LNCaP clone FGC (cell line): ENCODE measurements at places on chromosomes 1 and 21.

DNA sequence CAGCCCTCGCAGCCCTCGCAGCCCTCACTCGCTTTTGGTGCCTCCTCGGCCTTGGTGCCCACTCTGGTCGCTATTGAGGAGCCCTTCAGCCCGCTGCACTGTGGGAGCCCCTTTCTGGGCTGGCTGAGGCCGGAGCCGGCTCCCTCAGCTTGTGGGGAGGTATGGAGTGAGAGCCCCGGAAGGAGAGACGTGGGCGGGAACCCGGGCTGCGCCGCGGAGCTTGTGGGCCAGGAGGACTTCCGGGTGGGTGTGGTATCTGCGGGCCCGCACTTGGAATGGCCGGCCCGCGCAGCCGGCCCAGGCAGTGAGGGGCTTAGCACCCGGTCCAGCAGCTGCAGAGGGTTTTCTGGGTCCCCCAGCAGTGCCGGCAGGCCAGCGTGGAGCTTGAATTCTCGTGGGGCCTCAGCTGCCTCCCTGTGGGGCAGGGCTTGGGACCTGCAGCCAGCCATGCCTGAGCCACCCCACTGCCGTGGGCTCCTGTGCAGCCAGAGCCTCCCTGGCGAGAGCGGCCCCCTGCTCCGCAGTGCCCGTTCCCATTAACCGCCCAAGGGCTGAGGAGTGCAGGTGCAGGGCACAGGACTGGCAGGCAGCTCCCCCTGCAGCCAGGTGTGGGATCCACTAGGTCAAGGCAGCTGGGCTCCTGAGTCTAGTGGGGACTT, 9.9 kb upstream of the CFHR2 start:
- no peak for DNase-seq

GRCh38 chr1:158961178-158961577, 29.8 kb downstream of the PYHIN1 start:
- no peak for DNase-seq

DNA sequence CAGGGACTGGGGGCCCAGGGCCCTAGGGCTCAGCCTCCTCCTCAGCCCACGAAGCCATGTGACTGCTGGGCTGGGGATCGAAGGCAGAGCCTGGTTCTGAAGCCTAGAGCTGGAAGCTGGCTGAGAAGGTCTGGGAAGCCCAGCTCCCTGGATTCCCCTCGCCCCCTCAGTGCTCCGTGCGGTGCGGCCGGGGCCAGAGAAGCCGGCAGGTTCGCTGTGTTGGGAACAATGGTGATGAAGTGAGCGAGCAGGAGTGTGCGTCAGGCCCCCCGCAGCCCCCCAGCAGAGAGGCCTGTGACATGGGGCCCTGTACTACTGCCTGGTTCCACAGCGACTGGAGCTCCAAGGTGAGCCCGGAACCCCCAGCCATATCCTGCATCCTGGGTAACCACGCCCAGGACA, 9.1 kb downstream of the ADAMTSL4 start:
- DNase-seq: no peak

- DNase-seq: peak; percentile 23
Observed at GRCh38 chr1:114033216-114033706, 54.0 kb downstream of the OLFML3 start.

DNA sequence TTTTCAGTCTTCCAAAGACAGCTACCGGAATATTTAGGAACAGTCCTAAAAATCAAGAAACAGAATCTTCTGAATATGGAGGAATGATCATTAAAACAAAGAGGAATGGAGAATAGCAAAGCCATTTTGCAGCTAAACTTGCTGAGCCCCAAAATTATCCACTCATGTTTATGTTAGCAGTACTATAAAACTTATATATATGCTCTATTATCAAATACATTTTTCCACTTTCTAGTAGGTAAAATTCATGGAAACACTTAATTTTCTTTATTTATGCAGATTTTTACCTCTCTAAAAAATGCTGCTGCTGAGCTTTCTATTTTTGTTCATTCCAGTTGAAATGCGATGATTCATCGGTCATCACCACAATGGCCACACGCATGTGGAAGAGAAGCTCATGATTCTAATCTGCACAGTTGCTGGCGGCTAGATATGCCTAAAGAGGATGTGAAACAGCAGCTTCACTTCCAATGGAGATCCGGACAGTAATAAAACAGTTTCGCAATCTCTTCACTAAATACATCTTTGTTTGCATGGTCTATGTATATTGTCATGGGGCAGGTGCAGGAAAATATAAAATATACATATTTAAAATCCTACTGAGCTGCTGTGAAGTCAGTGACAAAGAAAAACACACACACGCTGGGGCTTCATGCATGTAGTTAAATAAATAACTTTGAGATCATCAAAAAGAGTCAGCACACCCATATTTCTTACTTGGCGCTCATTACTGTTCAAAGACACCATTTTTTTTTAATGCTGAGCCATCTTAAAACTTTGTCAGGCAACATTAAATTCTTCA, 292.2 kb downstream of the SMYD3 start:
- peak; percentile 22 for DNase-seq

- DNase-seq: no peak
Observed at GRCh38 chr21:36310016-36310415, 10.0 kb upstream of the MORC3 start.
